Nasal cavity respiratory epithelium epithelial cell of viscerocranial mucosa (primary cell): ENCODE measurements at places on chromosomes 1 and 21. TPM values are rescaled to one million over a fixed set of nuclear protein-coding genes. Genes with fewer than 3 reads are reported as not detected.

Gene OR14I1
- not detected in 2 replicates for total RNA-seq

Gene ESPN
- total RNA-seq = 2.4 and 43.2 TPM in 2 replicates

Gene GPR157
- 45.1 and 48.9 TPM in 2 replicates for total RNA-seq

Gene DIO1
- not detected in 2 replicates for total RNA-seq

Gene TMEM240
- total RNA-seq = 0.34 and 0.71 TPM in 2 replicates

Gene MFSD2A
- total RNA-seq = 31.1 and 32.3 TPM in 2 replicates

Gene VWA5B1
- total RNA-seq = not detected in 2 replicates

Gene SMIM34
- 0.14 and 2.4 TPM in 2 replicates for total RNA-seq

Gene NPPA
- not detected in 2 replicates for total RNA-seq

Gene TGFB2
- 7.2 and 20.4 TPM in 2 replicates for total RNA-seq

Gene GPR25
- not detected in 2 replicates for total RNA-seq

Gene NBPF4
- 0.14 TPM in 1 of 2 replicates, not detected in the other for total RNA-seq

Gene NEK2
- under 0.01 TPM in 1 of 2 replicates, not detected in the other for total RNA-seq

Gene RUNX3
- total RNA-seq = 0.34 and 0.50 TPM in 2 replicates

Gene IFI44
- 2.4 and 5.2 TPM in 2 replicates for total RNA-seq

Gene FCN3
- total RNA-seq = 0.21 TPM in 1 of 2 replicates, not detected in the other

Gene FCAMR
- total RNA-seq = under 0.01 TPM in 1 of 2 replicates, not detected in the other

Gene DMBX1
- under 0.01 TPM in 1 of 2 replicates, not detected in the other for total RNA-seq

Gene RGS13
- not detected in 2 replicates for total RNA-seq

Gene FCER1G
- 0.34 TPM in 1 of 2 replicates, not detected in the other for total RNA-seq

Gene NES
- under 0.01 and 0.14 TPM in 2 replicates for total RNA-seq

Gene MTARC2
- 1.0 and 4.6 TPM in 2 replicates for total RNA-seq

Gene SKI
- 14.4 and 37.7 TPM in 2 replicates for total RNA-seq

Gene ALG14
- 1.00 and 2.7 TPM in 2 replicates for total RNA-seq

Gene RNU1-3
- total RNA-seq = under 0.01 TPM in 2 replicates

Gene ANGPTL3
- total RNA-seq = not detected in 2 replicates

Gene CASZ1
- total RNA-seq = 14.4 and 21.3 TPM in 2 replicates

Gene OR2T2
- total RNA-seq = not detected in 2 replicates

Gene GSTM2
- total RNA-seq = 0.34 and 9.2 TPM in 2 replicates

Gene ADAMTS5
- total RNA-seq = not detected in 2 replicates

Gene EFCAB14
- 41.7 and 87.8 TPM in 2 replicates for total RNA-seq

Gene HES3
- total RNA-seq = not detected in 2 replicates

Gene RPE65
- total RNA-seq = under 0.01 TPM in 1 of 2 replicates, not detected in the other

Gene GCSAML
- under 0.01 TPM in 1 of 2 replicates, not detected in the other for total RNA-seq
